Neural cell (in vitro differentiated cells): ENCODE measurements at places on chromosomes 4 and X. TPM values are rescaled to one million over a fixed set of nuclear protein-coding genes. Genes with fewer than 3 reads are reported as not detected.

PDCL2 gene
- not detected in 2 replicates for polyA plus RNA-seq

HSFX3 gene
- not detected in 2 replicates for polyA plus RNA-seq

ITGB1BP2 gene
- polyA plus RNA-seq, result 2.8 and 5.4 TPM in 2 replicates

GPR50 gene
- polyA plus RNA-seq, result not detected in 2 replicates

PRDM8 gene
- 0.46 and 0.52 TPM in 2 replicates for polyA plus RNA-seq

USP51 gene
- 1.4 TPM in 2 replicates for polyA plus RNA-seq

RHOXF2 gene
- not detected in 2 replicates for polyA plus RNA-seq

SSX1 gene
- not detected in 2 replicates for polyA plus RNA-seq

CAMK2D gene
- polyA plus RNA-seq, result 27.1 and 29.8 TPM in 2 replicates

GK gene
- 4.8 and 6.3 TPM in 2 replicates for polyA plus RNA-seq

SPANXD gene
- polyA plus RNA-seq, result not detected in 2 replicates

DCAF12L1 gene
- polyA plus RNA-seq, result not detected in 2 replicates

TRO gene
- 361 and 487 TPM in 2 replicates for polyA plus RNA-seq

L1CAM gene
- polyA plus RNA-seq, result 88.0 and 119 TPM in 2 replicates

HTN1 gene
- polyA plus RNA-seq, result not detected in 2 replicates

PNPLA4 gene
- polyA plus RNA-seq, result 2.0 and 3.8 TPM in 2 replicates

CTAG2 gene
- not detected in 2 replicates for polyA plus RNA-seq

ERVMER34-1 gene
- not detected in 2 replicates for polyA plus RNA-seq

ASB5 gene
- polyA plus RNA-seq, result 1.8 TPM in 1 of 2 replicates, not detected in the other

GAGE12J gene
- not detected in 2 replicates for polyA plus RNA-seq

ARHGEF6 gene
- polyA plus RNA-seq, result 1.4 and 1.8 TPM in 2 replicates

XAGE1A gene
- not detected in 2 replicates for polyA plus RNA-seq

FRMPD4 gene
- 0.32 and 1.2 TPM in 2 replicates for polyA plus RNA-seq

ATOH1 gene
- 0.22 TPM in 1 of 2 replicates, not detected in the other for polyA plus RNA-seq

SPANXA1 gene
- not detected in 2 replicates for polyA plus RNA-seq

ARMCX4 gene
- 29.2 and 32.2 TPM in 2 replicates for polyA plus RNA-seq

NXF2 gene
- not detected in 2 replicates for polyA plus RNA-seq

MAGEE1 gene
- polyA plus RNA-seq, result 22.3 and 24.8 TPM in 2 replicates

UGT2B10 gene
- polyA plus RNA-seq, result not detected in 2 replicates

VSIG1 gene
- polyA plus RNA-seq, result 0.14 TPM in 1 of 2 replicates, not detected in the other

CASP3 gene
- 116 and 120 TPM in 2 replicates for polyA plus RNA-seq

CYLC1 gene
- not detected in 2 replicates for polyA plus RNA-seq
